GM23248 (cell line): ENCODE measurements at places on chromosomes 11 and 22. TPM values are rescaled to one million over a fixed set of nuclear protein-coding genes. Genes with fewer than 3 reads are reported as not detected.

Gene ST14
- not detected in 2 replicates for total RNA-seq

Gene KCNK4
- total RNA-seq, result not detected in 2 replicates

Gene PYGM
- not detected in 2 replicates for total RNA-seq

Gene GLYAT
- total RNA-seq, result not detected in 2 replicates

Gene RTN4R
- 1.4 TPM in 1 of 2 replicates, not detected in the other for total RNA-seq

Gene SPECC1L
- 34.0 and 39.1 TPM in 2 replicates for total RNA-seq

Gene USP2
- not detected in 2 replicates for total RNA-seq

Gene UBQLN3
- not detected in 2 replicates for total RNA-seq

Gene NR1H3
- total RNA-seq, result 2.7 and 7.2 TPM in 2 replicates

Gene CDC45
- 9.5 TPM in 2 replicates for total RNA-seq

Gene TREH
- total RNA-seq, result not detected in 2 replicates

Gene FREY1
- not detected in 2 replicates for total RNA-seq

Gene SLC5A4
- total RNA-seq, result not detected in 2 replicates

Gene CATSPERZ
- not detected in 2 replicates for total RNA-seq

Gene CALCA
- 1.3 TPM in 1 of 2 replicates, not detected in the other for total RNA-seq

Gene TRIM49
- not detected in 2 replicates for total RNA-seq

Gene OR4C3
- not detected in 2 replicates for total RNA-seq

Gene DLG2
- total RNA-seq, result 1.7 and 9.0 TPM in 2 replicates

Gene PHLDA2
- 11.7 and 16.8 TPM in 2 replicates for total RNA-seq

Gene MYBPC3
- total RNA-seq, result not detected in 2 replicates
